CD4-positive, alpha-beta memory T cell (primary cell): ENCODE measurements at places on chromosomes 11 and 22.
A peak's percentile ranks its signal among the peaks of the same experiment; 100 is the strongest.

DNA sequence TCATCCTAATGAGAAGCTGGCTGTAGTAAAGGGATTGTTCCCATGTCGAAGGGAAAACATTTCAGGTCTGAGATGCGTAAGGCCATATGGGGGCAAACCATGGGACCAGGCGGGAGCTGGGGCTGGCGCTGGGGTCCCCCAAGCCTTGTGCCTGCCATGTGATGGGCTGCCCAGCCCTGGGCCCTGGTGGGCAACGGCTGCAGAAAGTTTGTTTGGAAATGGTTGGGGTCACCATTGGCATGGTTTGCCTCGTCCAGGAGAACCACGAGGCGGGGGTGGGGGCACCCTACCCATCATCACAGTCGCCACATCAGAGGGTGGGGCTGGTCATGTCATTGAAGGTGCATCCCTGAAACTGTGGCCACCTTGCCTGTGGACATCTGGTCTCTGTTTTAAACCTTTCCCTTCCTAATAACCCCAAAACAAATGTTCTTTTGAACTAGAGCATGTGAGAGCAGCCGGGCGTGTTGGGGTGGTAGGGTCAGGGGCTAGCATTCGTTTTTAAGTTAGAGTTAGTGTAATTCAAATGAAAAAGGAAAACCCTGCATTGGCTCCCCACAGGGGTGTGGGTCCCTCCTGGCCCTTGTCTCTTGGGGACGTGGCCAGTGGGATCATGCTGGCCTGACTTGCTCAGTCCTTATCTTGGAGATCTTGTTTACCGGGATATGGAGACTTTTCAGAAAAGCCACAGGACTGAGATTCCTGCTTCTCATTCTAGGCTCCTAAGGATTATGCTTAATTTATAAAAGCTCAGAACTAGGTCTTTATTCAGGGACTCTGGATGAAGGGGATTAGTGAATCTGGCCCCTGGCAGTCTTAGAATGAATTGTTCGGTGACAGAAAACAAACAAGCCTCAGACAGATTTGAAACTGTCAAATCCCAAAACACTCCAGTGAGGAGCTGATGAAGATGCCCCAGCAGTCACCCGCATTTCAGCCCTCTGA, 98.5 kb downstream of the CTTN start:
- no peak for DNase-seq

DNA sequence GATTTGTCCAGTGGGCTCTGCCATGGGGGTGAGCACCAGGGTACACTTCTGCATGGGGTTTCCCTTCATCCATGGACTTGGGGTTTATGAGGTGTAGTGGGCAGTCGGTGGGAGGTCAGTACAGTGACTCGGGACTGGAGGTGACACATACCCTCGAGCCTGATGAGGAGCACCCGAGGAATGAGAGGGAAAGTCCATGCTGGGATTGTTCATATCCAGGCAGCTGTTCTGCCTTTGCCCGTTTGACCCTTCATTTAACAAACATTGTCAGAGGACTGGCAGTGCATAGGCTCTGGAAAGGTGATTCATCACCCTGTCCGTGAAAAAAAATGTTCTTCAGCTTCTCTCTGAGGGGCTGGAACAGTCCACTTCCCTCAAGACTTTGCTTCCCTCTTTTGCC, 2.7 kb downstream of the NAV2 start:
- no peak for DNase-seq

DNA sequence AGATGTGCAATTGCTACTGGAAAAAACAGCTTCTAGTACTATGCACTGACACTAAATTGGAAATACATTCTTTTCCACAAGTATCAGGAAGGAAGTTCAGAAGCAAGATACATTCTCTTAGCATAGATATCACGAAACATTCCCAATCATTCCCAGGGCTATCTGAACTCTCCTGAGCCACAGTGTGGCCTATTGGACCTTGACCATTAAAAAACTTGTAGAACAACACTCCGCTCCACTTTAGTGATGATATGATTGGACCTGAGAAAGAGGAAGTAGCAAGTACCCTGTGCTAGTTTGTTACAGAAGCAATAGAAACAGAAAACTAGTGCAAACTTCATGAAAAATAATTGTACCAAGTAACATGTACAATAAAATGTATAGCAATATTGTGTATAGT, 11.4 kb upstream of the OR5AK2 start:
- no peak for DNase-seq

- DNase-seq, result no peak
These were observed 1.1 kb downstream of the OOSP4B start for GRCh38 chr11:60018058-60018457.

- DNase-seq, result no peak
These were observed 45.6 kb downstream of the CD82 start for GRCh38 chr11:44611088-44611487.

DNA sequence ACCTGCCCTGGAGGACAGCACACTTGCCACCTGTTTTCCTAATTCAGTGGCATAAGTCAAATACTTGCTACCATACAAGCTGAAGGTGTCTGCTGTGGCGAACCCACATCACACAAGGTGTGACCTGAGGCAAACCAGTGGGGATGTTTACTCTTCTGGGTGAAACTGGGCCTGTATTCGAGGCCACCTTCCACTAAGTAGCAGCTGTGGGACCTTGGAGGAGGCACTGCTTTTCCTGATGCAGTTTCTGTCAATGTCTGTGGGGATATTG, 927.4 kb downstream of the BRD1 start:
- DNase-seq, result no peak

DNA sequence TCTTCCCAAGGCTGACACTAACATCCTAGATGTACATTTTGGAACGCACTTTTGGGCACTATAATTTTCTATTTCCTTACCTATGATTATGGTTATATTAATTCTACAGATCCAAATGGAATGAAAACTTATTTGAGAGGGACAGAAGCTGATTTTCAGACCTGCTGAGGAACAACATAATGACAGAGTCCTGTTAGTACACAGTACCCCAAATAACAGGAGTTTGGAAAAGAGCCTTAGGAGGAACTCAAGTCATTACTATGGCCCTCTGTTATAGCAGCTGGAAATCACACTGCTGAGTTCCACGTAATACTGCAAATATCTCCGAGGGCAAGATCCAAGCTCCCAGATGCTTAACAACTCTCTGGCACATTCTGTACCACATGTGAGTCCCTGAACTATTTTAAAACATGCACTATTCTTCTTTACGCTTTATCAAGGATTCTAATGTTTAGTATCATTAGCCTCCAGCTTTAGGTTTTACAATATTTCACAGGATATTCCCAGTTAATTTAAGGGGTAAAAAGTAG, 1027.7 kb upstream of the CCDC90B start:
- DNase-seq, result no peak

GRCh38 chr11:76279038-76279437, 72.7 kb upstream of the WNT11 start:
- DNase-seq, result no peak

GRCh38 chr22:21972806-21973205, 9.8 kb downstream of the TOP3B start:
- DNase-seq, result no peak

DNA sequence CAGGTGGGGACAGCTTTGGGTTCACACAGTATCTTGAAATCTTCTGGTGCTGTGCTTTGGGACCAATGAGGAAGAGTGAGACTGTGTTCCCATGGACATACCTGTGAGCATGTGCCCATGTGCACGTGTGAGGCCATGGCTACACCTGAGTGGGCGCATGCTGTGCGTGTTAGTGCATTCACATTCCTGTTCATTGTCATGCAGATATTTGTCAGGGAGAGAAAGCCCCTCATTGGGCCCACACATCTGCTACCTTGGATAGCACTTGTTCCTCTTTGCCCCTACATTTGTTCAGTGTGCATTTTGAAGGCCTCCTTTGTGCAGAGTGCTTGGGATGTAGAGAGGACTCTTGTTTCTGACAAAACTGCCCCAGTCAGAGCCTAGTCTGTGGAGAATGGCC, 154.3 kb upstream of the E2F8 start:
- no peak for DNase-seq

- DNase-seq, result no peak
These were observed 350.2 kb downstream of the BUD13 start for GRCh38 chr11:116422556-116422955.

- no peak for DNase-seq
These were observed 492.7 kb downstream of the BRD1 start for GRCh38 chr22:49334976-49335375.

GRCh38 chr11:103110391-103110790, 1.2 kb downstream of the DYNC2H1 start:
- DNase-seq, result no peak

- no peak for DNase-seq
These were observed 266.0 kb upstream of the ANO3 start for GRCh38 chr11:26065944-26066343.

- peak; percentile 67 for DNase-seq
These were observed 56.1 kb downstream of the AMBRA1 start for GRCh38 chr11:46537537-46538295.

DNA sequence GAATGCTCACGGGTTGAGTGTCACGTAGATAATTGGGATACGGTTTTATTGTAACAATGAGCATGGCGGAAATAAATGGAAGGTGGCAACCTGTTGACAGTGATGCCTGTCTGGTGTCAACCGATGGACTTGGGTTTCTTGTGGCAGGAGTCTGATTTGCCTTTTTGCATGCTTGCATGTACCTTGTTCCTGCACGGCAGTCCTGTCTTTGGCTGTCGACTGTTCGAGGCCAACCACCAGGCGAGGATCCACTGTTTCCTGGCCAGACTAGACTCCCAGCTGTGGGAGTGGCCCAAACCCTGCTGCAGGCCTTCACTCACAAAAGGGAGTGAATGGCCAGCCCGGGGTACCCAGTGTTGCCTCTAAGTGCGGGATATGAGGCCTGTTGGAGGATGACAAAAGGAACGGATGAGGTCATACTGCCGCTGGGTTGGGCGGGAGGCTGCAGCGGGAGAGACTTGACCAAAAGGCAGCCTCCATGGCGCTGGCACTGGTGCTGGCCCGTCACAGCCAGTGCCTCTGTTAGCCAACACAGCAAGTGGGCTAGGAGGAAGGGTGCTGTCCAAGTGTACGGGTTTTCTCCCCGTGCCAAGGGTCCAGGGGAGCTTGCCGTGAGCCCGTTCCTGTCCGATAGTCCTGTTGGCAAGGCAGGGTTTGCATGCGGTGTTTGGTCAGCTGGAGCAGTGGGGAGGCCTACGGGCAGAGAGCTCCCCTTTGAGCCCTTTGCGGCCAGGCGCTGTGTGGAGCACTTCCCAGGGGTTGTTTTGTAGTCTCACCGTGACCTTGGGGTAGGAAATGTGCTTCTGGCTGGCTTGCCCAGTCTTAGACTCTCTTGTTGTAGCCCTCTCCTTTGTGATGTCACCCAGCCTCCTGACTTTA, 974 bp downstream of the DGCR8 start:
- no peak for DNase-seq

DNA sequence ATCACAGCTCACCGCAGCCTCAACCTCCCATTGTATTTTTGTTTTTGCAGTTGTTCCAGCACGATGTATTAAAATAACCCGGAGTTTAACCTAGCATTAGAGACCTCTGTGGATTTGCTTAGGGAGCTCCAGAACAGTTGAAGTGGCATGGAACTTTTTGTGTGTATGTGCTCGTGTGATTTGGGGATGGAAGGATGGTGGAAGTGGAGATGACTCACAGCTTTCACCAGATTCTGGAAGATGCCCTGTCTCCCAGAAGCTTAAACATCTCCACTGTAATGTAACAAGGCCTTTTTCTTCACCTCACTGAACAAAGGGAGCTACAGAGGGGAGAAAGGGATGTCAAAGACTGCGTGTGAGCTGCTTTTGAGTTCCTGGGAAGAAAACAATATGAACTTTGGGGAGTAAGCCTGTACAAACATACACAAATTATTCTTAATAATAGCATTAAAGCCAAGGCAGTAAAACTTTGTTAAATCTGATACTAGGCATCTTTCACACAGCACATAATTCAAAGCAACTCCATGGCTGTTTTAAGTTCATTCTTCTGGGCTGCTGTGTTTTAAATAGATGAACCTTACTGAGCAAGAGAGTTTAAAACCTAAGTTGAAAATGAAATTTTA, 226.4 kb downstream of the ADAMTS15 start:
- DNase-seq, result no peak

DNA sequence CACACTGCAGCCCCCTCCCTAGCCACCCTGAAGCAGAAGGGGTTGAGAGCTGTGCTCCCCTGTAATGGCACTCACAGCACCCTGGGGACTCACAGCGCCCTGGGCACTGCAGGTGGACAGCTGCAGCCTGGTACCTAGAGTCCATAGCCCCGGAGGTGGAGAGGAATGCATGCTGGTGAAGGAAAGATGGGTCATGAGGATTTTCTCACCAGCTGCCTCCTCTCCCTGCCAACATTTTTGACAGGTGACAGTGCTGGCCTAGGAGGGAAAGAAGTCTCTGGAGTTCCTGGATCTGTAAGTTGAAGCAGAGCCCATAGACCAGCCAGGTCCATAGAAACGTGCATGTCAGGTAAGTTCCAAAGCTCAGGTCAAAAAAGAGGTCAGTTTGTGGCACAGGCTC, 330.5 kb downstream of the TENM4 start:
- DNase-seq, result no peak

GRCh38 chr11:28058333-28058732, 49.6 kb downstream of the KIF18A start:
- no peak for DNase-seq

DNA sequence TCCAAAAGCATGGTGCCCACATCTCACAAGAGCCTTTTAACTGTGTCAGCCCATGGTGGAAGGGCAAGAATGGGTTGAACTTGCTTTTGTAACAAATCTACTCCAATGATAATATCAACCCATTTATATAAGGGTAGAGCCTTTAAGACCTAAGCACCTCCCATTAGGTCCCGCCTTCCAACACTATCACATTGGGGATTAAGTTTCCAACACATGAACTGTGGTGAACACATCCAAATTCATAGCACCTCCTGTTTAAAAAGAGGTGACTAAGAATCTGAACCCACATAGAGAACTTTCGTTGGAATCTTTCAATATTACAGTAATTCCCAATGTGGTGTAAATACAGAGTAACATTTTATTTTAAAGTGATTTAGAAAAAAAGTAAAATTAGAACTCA, 9.2 kb upstream of the CNTF start:
- DNase-seq, result no peak
